ENCODE measurements at places on chromosomes 5 and 9.

DNA sequence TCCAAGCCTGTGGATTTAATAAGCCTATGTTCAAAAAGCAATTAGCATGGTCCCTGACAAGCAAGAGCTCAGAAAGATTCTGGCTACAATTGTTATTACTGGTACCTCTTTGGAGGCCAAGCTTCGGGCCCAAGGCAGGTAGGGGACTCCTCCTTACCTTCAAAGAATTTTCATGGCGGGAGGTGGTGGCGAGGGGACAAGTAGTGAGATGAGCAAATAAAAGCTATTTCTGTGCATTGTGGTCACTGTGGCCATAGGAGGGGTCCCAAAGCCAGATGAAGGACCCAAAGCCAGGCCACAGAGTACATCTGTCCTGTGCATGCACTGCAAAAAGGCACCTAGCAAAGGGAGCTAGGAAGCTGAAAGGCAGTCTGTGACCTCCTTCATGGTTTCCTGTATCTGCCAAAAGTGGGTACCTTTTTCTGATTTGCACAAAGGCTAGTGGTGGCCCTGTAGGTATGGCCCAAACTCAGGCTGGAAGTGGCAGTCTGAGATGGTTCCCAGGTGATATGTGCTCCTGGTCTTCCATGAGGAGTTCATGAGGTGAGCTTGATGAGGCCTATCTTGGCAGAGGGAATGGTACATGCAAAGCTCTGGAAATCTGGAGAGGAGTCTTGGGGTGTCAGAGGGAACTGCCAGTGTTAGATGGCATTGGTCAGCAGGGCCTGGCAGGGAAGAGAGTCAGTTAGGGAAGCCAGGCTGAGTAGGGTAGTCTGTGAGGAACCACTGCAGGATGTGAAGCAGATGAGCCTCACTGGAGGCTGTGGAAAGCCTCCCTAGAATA lies 3.3 kb upstream of the CXXC5 start:
- no peak for DNase-seq

- DNase-seq: no peak
Observed at GRCh38 chr5:156529892-156530291, 202.9 kb downstream of the SGCD start.

DNA sequence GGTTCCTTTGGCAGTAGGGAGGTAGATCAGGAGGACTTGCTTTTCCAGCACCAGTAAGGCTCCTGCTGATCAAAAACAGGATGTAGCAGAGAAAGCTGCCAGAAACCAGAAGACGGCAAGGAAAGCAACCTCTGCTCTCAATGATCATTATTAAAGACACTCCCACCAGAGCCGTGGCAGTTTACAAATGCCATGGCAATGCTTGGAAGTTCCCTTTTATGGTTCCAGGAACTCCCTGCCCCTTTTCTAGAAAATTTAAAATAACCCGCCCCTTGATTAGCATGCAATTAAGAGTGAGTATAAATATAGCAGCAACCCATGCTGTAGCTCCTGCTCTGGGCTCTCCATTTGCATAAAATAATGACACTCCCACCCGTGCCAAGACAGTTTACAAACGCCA lies 16.1 kb downstream of the EQTN start:
- no peak for DNase-seq

DNA sequence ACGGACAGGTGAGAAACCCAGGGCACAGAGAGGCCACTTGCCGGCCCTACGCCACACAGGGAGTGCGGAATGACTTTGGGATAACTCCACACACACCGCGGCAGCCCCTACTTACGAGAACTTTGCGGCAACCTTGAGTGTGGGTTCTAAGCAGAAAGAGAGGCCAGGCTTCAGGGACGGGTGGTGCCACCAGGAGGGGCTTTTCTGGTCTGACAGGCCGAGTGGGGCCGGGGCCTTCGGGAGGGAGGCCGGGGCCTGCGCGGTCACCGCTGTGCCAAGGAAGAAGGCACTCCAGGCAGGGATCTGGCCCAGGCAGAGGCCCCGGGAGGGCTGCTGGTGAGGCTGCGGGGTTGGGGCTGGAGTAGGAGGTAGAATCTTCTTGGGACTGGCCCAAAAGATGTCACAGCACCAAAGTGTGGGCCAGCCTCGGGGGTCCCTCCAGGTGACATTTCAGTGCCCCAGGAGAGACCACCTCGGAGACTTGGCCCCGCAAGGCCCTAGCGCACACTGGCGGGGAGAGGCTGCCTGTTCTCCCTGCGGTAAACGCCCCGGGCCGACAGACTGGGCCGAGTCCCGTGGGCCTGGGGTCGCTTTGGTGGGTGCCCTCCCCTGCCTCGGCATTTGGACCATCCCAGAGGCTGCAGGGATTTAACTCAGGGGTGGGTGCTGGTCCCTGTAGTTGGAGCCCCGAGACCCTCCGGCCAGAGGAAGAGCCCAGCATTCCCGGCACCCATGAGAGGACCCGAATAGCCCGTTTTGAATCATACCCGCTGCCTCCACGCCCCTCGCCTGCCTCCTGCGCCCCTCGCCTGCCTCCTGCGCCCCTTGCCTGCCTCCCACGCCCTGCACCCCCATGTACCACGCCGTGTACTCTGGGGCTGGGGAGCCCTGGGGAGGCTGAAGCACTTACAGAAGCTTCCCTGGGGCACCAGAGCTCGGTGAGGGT lies 9.0 kb upstream of the RNU6ATAC start:
- no peak for DNase-seq

GRCh38 chr9:38145526-38146053 lies 76.6 kb upstream of the SHB start:
- no peak for DNase-seq

Measured in ascending aorta (tissue), 2 donors.